ENCODE measurements at places on chromosomes 3 and 15. TPM values are rescaled to one million over a fixed set of nuclear protein-coding genes. Genes with fewer than 3 reads are reported as not detected.

The CCDC12 gene
- 59.7 TPM for total RNA-seq

The SCAMP5 gene
- total RNA-seq, result 13.4 TPM

The GNL3 gene
- 47.8 TPM for total RNA-seq

The DUOX2 gene
- 0.28 TPM for total RNA-seq

The TUSC7 gene
- total RNA-seq, result not detected

DNA sequence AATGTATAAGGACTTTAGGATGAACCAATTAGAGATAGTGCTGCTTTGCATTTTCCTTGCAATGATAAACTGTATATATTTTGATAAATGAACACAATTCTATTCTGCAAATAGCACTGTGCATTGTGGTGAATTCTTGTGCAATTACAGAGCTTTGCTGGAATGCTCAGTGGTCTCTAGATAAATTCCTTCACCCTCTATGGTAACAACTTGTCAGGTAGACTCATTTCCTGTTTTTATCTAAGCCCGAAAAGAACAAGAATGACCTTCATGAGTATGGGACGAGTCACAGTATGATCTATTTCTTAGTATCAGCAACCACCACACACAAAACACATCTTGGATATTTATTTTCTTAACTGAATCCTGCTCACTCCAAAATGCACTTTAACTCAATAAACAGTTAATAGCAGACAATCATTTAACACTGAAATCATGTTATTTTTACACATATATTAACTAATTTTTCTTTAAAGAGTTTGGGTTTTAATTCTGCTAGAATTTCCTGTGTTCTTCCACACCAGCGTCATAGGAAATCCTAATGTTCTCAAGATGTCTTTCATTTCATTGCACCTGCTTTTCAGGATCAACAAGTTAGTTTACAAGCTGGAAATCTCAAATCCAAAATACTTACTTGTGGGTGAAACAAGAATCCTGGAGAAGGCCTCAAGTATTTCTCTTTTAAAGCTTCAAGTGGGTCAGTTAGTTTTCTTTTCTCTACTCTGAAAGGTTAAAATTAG, 551.2 kb downstream of the MECOM start:
- no peak overlapping the region for H3K27ac ChIP-seq
- no peak for DNase-seq
- peaks cover 2% of the 10 kb centered on the region for H3K36me3 ChIP-seq
- no peaks in the 10 kb centered on the region for H3K4me1 ChIP-seq

- H3K4me3 ChIP-seq, result peak overlapping the region; percentile 46
- no peak for DNase-seq
- H3K4me1 ChIP-seq, result no peaks in the 10 kb centered on the region
- H3K27ac ChIP-seq, result peak overlapping the region; percentile 55
Measured at GRCh38 chr3:112405845-112406244, 72.9 kb downstream of the CD200 start.

DNA sequence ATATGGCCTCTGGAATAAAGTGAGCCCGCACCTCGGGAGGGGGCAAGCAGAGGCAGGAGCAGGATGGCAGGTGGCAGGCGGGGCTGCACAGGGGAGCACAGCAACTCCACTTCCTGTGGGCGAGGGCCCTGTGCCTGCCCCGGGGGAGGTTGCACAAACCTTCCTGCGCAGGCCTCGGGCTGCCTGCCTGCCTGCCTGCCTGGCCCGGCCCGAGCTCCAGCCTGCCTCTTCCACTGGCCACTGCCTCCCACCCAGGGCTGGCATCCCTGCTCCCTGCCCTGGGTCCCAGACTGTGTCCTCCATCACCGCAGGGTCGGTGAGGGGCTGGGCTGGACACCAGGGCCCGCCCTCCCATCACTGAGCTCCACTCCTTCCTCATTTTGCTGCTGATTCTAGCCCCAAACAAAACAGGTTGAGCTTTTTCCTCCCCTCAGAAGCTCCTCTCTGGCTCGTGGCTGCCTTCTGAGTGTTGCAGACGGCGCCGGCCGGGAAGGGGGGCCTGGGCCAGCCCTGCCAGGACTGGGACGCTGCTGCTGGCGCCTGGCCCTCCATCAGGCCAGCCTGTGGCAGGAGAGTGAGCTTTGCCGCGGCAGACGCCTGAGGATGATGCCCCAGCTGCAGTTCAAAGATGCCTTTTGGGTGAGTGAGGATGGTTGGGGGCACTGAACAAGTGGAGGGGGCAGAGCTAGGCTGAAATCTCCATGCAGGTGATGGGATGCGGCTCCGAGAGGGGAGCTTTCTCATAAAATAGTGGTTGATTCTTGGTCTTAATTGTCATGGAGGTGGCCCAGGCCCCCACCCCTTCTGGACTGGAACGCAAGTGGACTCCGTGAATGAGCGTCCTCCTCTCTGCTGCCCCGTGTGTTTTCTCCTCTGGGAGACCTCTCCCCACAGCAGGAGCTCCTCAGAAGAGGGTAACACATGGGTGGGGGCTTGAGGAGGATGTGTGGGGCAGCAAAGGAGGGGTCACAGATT, at the start of gene PSTPIP1:
Gene PSTPIP1, plus strand, starts transcription at position 156 of the 975 bp plus-strand sequence. Its CDS starts 448 bp downstream, at position 604.
- H3K27me3 ChIP-seq, result no peaks in the 10 kb centered on the region
- no peaks in the 10 kb centered on the region for H3K36me3 ChIP-seq
- DNase-seq, result no peak
- no peak within 1 kb of the TSS for H3K4me3 ChIP-seq

DNA sequence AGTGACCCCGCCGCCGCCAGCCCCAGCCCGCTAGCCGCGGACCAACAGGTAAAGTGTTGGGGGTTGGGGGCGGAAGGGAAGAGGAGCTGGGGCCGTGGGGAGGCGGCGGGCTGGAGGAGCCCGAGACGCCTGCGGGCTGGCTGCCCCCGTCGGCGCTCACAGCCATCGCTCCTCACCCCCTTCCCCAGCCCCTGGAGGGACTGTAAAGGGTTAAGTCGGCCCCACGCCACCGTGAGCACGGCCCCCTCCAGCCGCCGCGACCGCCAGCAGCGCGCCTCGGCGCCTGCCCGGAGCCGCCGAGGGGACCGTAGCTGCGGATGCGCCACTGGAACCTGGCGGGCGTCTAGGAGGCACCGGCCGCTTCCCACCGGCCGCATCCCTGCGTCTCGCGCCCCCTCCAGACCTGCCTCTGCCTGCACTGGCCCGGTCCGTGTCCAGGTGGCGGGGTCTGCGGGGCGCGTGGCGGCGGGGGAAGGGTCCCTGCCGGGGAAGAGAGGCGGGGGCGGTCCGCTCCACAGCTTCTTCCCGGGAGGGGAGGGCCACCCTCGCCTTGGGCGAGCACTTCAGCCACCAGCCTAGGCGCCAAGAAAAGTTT, 522 bp downstream of the MED12L start:
- H3K36me3 ChIP-seq, result no peaks in the 10 kb centered on the region
- no peaks in the 10 kb centered on the region for H3K4me1 ChIP-seq
- no peak overlapping the region for H3K27ac ChIP-seq
- peak overlapping the region; percentile 62 for H3K4me3 ChIP-seq
- peak; percentile 74 for DNase-seq

GRCh38 chr3:31968927-31969418, 12.1 kb downstream of the OSBPL10 start:
- H3K27me3 ChIP-seq, result no peaks in the 10 kb centered on the region
- peak overlapping the region; percentile 55 for H3K27ac ChIP-seq
- H3K4me1 ChIP-seq, result peaks cover 18% of the 10 kb centered on the region
- H3K4me3 ChIP-seq, result peak overlapping the region; percentile 18
- no peaks in the 10 kb centered on the region for H3K36me3 ChIP-seq

DNA sequence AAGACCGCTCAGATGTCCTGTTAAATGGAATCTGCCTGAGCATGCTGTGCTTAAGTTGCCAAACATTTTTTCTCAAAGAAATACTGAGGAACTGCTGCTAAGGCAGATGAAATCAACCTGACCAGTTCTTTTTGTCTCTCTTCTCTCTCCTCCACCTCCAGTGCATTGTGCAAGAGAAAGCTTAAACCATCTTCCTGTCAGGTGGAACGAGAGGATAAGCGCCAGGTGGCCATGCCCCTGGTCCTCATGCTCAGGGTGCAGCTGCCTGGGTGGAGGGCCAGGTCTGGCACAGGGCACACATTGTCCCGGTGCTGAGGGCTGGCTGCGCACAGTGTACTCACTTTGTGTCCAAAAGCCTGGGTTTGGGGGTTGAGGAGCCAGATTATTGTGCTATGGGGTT, 176.2 kb upstream of the TP63 start:
- no peak overlapping the region for H3K27ac ChIP-seq
- no peaks in the 10 kb centered on the region for H3K36me3 ChIP-seq
- peak; percentile 29 for DNase-seq
- H3K4me3 ChIP-seq, result no peak overlapping the region

All from kidney (tissue), 22 donors.